ENCODE measurements at places on chromosomes 6 and 20. TPM values are rescaled to one million over a fixed set of nuclear protein-coding genes. Genes with fewer than 3 reads are reported as not detected.

The SESN1 gene
- 10.5 TPM for total RNA-seq

DNA sequence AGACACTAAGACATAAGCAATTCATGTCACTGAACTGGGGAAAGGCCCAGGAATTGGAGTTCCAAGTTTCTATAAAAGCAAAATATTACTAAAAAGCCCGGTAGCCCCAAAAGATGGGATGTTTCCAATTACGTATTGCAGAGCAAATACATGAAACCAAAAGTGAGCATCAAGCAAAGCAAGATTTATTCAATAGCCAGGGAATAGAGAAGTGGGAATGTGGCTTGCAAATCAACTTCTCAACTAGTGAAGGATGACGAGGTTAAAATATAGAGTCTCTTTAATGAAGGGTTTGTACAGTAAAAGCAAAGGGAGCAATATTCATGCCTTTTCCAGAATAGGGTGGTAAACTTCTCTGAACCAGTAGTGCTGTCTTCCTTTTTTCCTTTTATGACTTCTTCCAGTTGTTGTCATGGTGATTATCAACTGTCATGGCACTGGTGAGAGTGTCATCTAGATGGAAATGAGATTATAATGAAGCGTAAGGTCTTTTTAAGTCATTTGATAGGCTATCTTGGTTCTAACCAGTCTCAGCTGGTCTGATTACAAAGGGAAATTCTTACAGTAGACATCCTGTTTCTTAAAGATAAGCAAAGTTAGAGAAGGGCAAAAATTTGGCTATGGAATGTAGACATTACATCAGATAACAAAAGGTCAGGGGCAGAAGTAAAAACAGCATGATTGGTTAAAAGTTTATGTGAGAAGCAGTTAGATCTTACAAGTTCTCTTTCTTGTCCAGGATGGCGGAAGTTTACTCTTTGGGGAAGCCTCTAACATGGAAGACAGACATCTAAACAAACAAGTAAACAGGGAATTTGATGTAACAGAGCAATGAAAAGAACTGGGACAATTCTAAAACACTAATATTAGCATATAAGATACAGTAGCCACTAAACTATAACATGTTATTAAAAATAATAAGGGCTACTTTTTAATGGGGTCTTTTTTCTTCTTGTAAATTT, 96.9 kb downstream of the TBX18 start:
- DNase-seq = no peak

DNA sequence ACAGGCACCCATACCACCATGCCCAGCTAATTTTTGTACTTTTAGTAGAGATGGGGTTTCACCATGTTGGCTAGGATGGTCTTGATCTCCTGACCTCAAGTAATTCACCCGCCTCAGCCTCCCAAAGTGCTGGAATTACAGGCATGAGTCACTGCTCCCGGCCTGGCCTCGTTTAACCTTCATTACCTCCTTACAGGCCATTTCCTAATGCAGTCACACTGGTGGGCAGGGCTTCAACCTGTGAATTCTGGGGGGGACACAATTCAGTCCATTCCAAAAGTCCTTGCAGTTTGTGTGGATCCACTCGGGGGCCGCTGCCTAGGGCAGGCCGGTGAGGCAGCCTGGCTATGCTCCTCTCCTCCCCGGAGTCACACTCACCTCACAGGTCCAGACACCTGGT, 112.4 kb upstream of the SNX9 start:
- DNase-seq = no peak

GRCh38 chr6:139920776-139921100, 546.3 kb upstream of the CITED2 start:
- DNase-seq = no peak

- DNase-seq = no peak
Measured at GRCh38 chr6:85594197-85594930, 706 bp upstream of the SNX14 start.

DNA sequence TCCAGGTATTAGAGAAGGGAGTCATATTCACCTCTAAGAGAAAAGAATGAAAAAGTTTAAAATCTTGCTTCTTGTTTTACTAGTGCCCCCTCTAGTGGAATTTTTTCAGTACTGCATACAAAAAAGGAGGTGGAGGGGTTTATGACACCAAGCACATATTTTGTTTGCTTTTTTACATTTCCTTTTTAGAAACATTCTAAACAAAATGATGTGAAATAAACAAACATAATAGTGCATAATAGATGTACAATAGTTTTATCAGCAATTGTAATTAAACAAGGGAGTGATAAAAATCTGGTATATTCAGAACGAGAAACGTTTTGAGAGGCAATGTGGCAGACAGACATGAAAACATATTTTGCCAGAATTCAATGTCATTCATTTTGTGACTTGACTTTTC, 111.0 kb upstream of the TFAP2D start:
- DNase-seq = no peak

DNA sequence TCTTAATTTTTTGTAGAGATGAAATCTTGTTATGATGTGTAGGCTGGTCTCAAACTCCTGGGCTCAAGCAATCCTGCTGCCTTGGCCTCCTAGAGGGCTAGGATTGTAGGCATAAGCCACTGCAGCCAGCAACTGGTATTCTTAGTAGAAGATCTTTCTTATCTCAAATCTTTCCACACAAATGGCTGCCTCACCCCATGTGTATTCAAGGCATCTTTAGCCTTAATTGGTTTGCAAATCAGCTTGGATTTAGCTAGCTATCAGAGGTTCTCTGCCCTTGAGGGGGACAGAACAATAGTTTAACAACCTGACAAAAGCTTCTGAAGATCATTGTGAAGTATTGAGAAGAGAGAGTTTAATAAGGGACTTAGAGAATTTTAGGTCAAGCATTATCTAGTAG, 17.9 kb upstream of the ABRACL start:
- no peak for DNase-seq

The BPIFA1 gene
- not detected for total RNA-seq

DNA sequence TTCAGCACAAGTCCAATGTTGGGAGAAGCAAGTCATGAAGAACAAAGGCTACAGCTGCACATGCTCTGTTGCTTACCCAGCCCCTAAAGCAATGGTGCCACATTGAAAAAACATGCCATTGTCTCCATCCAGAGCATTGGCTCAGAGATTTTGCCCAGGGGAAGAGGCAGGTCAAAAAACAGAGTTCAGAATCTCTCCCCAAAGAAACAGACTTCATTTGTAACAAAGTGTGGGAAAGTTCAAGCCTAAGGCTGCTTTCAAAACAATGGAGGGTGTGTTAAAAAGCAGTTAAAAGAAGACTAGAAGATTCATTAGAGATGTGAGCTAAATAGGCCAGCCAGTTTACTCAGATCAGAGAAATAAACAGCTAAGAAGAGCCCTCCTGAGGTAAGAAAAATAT, 63.6 kb downstream of the DZANK1 start:
- DNase-seq = no peak

The SLC17A5 gene
- 10.0 TPM for total RNA-seq

GRCh38 chr6:21756487-21756886, 162.9 kb downstream of the SOX4 start:
- no peak for DNase-seq

The XKR7 gene
- total RNA-seq = not detected

- DNase-seq = no peak
Measured at GRCh38 chr6:33659986-33660385, 38.9 kb downstream of the ITPR3 start.

- no peak for DNase-seq
Measured at GRCh38 chr6:45712076-45712475, 303.6 kb downstream of the CLIC5 start.

The TAP1 gene
- 10.6 TPM for total RNA-seq

DNA sequence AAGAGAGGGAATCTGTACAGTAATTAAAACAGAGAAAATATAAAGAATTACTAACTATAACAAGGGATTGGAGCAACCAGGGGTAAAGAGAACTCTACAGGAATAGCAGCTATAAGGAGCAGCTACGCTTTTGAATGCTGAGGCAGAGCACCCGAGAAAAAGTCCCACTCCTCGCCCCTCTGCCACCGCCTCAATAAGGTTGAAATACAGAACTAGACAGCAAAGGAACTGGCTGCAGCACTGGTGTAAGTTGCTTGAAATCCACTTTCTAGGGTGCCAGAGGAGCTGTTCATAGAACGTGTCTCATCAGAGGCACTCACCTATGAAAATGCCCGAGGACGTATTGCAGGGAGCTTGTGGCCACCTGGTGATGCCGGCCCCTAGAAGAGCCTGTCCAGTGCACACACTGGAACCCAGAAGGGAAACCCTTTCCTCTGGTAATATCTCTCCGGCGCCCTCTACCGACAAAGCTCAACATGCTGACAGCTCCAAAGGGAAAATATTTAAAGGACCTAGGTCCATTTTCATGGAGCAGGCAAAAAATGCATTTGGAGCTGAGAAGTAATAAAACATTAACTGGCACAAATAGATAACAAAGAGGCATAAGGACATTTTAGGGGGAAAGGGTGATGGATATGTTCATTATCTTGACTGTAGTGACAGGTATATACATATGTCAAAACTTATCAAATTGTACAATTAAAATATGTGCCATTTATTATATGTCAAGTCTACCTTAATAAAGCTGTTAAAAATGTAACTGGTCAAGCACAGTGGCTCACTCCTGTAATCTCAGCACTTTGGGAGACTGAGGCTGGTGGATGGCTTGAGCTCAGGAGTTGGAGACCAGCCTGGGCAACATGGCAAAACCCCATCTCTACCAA, 137.4 kb upstream of the HDAC2 start:
- DNase-seq = peak; percentile 59

- DNase-seq = no peak
Measured at GRCh38 chr6:117624869-117625481, 22.7 kb upstream of the GOPC start.

DNA sequence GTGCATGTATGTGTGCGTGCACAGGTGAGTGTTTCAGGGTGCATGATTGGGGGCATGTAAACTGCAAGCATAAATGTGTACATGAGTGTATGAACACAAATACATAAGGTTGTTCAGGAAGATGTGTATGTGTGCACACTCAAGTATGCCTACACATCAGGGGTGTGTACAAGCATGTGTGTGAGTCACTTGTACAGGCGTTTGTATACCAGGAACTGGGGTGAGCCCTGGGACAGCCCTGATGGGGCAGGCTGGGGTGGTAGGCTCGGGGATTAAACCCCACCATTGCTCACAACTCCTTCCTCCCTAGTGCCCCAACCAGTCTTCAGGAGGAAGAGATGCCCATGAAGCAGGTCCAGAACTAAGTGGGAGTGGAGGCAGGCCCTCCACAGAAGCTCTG, 4.3 kb downstream of the CRIP3 start:
- no peak for DNase-seq

GRCh38 chr6:139409026-139409425, 34.6 kb upstream of the CITED2 start:
- no peak for DNase-seq

The RSPO3 gene
- total RNA-seq = 1.6 TPM

The PAK5 gene
- total RNA-seq = 0.08 TPM

The ESR1 gene
- total RNA-seq = 13.8 TPM

The NHSL1 gene
- 59.8 TPM for total RNA-seq

DNA sequence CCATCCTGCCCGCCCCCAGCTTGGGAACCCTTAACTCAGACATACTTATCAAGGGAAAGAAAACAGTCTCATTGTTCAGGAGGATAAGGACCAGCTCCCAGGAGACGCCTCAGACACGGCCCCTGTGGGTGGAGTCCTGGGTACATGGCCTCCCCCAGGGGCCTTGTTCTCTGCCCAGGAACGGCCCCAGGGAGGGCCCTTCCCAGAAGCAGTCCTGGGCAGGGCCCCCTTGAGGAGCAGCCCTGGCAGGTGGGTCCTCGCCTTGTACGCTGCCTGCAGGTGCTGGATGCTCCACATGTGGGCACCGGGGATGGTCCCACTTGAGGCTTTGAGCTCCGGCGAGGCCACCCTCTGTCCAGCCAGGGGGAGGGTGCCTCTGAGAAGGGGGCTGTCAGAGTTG, 4.5 kb upstream of the GATA5 start:
- no peak for DNase-seq

The TRIM40 gene
- total RNA-seq = not detected

The SUMO4 gene
- total RNA-seq = 1.1 TPM

DNA sequence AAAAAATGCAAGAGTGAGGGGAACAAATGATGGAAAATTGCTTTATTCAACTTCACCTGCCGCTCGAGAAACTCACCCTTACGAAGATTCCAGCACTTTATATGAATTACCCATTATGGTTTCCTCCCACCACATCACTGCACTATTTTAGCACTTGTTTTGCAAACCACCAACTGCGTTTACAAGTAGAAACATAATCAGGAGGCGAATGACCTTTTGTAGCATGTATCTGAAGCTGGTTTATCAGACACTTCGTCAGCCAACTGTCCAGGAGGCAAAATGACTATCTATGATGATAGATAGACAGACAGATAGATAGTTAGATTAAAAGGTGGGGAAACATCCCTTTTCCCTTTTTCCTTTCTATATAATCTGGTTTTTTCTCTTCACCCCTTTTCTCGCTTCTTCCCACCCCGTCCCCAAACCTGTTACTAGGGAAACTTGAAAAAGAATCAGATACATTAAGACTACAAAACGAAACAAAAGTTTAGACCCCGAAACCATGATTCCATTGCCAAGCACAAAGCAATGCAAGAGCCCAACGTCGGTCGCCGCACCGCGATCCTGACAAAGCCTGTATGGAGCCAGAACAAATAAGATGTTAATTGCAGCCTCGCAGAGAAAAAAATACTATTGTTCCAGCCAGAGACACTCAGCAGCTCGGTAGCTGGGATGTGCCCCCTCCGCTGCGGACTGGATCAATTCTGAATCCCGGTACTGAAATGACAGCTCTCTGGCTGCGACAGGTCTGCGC, 933 bp upstream of the ADGRB3 start:
- DNase-seq = no peak

DNA sequence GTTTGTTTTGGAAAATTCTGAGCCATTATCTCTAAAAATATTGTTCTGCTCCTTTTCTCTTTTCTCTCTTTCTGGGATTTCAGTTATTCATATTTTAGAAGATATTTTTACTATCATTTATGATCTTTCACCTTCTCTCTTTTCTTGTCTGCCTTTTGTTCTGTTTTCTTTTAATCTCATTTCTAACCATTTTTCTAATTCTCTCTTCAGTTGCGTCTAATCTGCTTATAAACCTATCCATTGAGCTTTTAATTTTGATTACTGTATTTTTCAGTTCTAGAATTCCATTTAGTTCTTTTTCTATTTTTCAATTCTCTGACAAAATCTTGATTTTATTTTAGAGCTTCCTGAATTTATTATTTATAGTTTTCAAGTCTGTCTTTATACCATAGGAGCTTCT, 42.2 kb upstream of the COL10A1 start:
- no peak for DNase-seq

The C6orf163 gene
- 1.2 TPM for total RNA-seq

The HINT3 gene
- total RNA-seq = 9.1 TPM

Data from left lobe of liver (tissue), 2 donors.